ENCODE measurements at places on chromosomes 7 and 10.

DNA sequence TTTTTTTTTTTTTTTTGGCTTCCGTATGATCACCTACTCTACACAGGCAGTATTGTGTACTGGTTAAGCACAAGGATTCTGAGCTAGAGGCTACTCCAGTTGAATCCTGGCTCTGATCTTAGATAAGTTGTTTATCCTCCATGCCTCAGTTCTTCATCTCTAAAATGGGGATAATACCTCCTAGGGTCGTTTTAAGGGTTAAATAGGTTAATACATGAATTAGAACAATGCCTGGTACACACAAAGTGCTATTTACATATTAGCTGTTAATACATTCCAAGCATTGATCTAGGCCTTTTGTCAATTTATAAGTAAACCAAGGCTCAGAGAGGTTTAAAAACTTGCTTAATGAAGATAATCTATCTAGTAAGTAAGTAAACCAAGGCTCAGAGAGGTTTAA lies 59.0 kb downstream of the ST7 start:
- no peak for DNase-seq

GRCh38 chr7:38215735-38216670 lies 38.0 kb downstream of the STARD3NL start:
- peak; percentile 67 for DNase-seq

GRCh38 chr10:69179089-69179742 lies 818 bp upstream of the SUPV3L1 start:
- DNase-seq: no peak

GRCh38 chr10:45468079-45468478 lies 94.1 kb downstream of the ALOX5 start:
- no peak for DNase-seq

GRCh38 chr7:135447748-135448147 lies 62.2 kb downstream of the CNOT4 start:
- DNase-seq: no peak

GRCh38 chr10:86974484-86974883 lies 6.2 kb downstream of the ADIRF start:
- no peak for DNase-seq

GRCh38 chr10:104002911-104003310 lies 36.0 kb downstream of the SLK start:
- DNase-seq: no peak

GRCh38 chr7:47371733-47372368 lies 210.1 kb downstream of the TNS3 start:
- no peak for DNase-seq

- no peak for DNase-seq
Observed at GRCh38 chr7:121331574-121331973, 2.8 kb downstream of the WNT16 start.

DNA sequence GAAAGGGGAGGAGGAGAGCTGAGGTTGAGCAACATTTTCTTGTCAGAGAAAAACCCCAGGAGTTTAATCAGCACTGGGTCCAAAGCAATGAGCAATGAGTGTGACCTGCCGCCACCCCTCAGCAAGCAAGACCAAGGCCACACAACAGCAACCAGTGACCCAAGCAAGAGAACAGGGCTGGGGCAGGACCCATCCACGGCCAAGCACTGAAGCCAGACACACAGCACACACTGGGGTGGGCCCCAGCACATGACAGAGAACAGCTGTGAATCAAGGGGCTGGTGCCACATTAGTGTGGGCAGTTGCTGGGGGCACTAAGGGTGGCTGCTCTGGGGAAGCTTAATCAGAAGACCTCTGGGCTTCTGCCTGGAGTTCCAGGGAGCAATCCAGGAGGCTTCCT lies 16.2 kb downstream of the TMEM72 start:
- no peak for DNase-seq

GRCh38 chr10:78473006-78473405 lies 439.3 kb downstream of the RPS24 start:
- DNase-seq: no peak

DNA sequence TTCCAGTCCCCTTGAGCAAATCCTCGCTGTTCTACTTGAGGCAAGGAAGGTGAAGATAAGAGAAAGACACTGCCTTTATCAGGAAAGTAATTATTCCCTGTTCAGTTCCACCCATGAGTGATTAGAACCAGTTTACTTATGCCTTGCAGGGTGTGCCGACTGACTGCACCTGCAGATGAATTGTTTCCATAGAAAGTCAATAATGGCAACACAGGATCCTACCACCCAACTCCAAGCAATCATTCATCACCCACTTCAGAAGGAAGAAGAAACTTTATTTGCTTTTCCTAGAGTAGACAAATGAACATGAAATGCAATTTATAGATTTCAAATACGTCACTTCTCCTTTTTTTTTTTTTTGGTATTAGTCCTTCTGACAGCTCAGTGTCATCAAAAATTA lies 383.9 kb downstream of the SORCS1 start:
- DNase-seq: no peak

GRCh38 chr10:124611738-124612137 lies 132.4 kb downstream of the FAM53B start:
- DNase-seq: no peak

- no peak for DNase-seq
Observed at GRCh38 chr7:6181136-6181535, 91.3 kb downstream of the CYTH3 start.
